Natural killer cell treated with Interleukin-12 subunit alpha and Interleukin-12 subunit beta and Interleukin-15 and Interleukin-18, amount 100 ng/mL, for 72 hours (primary cell): ENCODE measurements at places on chromosomes 12 and 14.

DNA sequence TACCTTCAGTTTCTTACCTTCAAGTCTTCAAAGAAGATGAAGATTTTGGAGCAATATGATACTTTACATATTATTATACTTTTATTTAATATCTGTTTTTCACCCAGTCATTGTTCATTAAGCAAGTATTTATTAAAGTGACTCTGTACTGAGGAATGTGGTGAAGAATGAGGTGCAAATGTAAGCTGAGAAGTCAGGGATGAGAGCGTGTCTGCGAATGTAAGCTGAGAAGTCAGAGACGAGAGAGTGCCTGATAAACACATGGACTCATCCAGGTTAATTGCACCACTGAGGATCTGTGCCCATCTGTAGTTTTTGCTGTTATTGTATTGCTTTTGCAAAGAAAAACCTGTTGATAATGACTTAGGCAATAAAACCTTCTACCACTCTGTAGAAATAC, 211.9 kb upstream of the FAR2 start:
- H3K4me3 ChIP-seq, result no peak overlapping the region
- no peak overlapping the region for H3K27ac ChIP-seq
- no peaks in the 10 kb centered on the region for H3K27me3 ChIP-seq
- DNase-seq, result no peak
- H3K36me3 ChIP-seq, result no peaks in the 10 kb centered on the region
- H3K4me1 ChIP-seq, result no peaks in the 10 kb centered on the region

DNA sequence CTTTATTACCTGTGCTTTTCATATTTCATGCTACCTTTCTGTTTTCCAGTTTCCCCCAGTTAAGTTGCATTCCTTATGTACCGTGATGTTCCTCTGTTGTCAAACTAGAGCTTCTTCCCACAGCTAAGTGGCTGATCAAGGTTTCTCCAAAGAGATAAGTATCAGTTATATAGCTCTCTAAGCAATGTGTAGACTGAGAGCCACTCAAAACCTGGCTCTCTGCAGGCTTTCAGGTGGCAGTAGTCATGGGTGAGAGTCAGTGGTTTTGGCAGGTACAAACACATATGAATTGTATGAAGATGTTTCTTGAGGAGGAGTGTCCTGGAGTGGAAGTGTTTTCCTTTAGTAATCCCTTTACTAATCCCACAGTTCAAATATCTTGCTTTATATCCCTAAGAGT, 28.4 kb downstream of the TXNRD1 start:
- no peaks in the 10 kb centered on the region for H3K36me3 ChIP-seq
- H3K4me3 ChIP-seq, result no peak overlapping the region
- H3K4me1 ChIP-seq, result no peaks in the 10 kb centered on the region
- DNase-seq, result no peak
- H3K27ac ChIP-seq, result no peak overlapping the region
- peaks cover 7% of the 10 kb centered on the region for H3K27me3 ChIP-seq

- no peak overlapping the region for H3K4me3 ChIP-seq
- no peaks in the 10 kb centered on the region for H3K36me3 ChIP-seq
- H3K27ac ChIP-seq, result no peak overlapping the region
- peaks cover 16% of the 10 kb centered on the region for H3K27me3 ChIP-seq
- DNase-seq, result no peak
- H3K4me1 ChIP-seq, result no peaks in the 10 kb centered on the region
Measured at GRCh38 chr12:103912069-103912468, 18.1 kb upstream of the HSP90B1 start.

- H3K27ac ChIP-seq, result peak overlapping the region; percentile 73
- no peak for DNase-seq
- peak overlapping the region; percentile 74 for H3K4me3 ChIP-seq
- peaks cover 68% of the 10 kb centered on the region for H3K4me1 ChIP-seq
Measured at GRCh38 chr14:38074754-38075153, 132.9 kb upstream of the SSTR1 start.

DNA sequence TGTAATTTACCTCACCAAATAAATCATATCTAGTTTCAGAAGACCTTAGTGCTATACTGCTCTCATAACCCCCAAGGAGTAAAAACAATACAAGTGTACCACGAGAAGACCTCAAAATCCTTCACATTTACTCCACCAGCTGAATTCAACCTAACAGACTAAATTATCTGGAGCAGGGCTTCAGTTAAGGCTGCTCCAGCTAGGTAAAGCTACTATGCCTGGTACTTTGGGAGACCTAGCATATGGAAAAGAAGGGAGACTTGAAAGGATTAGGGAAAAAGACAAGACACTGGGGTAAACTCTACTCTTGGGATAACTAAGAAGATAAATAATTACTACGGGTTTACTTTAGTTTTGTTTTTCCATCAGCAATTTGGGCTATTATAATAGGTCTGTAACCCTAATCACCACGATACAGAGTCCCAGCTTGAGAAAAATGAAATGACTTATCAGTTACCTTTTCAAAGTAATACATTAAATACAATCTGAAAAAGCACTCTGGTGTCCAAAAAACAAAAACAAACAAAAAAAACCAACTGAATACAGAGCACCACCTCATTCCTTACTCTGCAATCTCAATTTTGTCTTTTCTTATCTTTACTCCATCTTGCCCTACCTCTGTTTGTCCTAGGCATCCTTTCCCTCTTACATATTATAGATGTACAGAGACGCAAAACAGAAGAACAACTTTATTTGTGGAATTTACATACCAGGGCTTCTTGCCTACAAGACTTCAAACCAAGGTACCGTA, 2.1 kb downstream of the EML5 start:
- H3K27me3 ChIP-seq, result peaks cover 39% of the 10 kb centered on the region
- peaks cover 17% of the 10 kb centered on the region for H3K36me3 ChIP-seq
- H3K4me3 ChIP-seq, result peak overlapping the region; percentile 77

DNA sequence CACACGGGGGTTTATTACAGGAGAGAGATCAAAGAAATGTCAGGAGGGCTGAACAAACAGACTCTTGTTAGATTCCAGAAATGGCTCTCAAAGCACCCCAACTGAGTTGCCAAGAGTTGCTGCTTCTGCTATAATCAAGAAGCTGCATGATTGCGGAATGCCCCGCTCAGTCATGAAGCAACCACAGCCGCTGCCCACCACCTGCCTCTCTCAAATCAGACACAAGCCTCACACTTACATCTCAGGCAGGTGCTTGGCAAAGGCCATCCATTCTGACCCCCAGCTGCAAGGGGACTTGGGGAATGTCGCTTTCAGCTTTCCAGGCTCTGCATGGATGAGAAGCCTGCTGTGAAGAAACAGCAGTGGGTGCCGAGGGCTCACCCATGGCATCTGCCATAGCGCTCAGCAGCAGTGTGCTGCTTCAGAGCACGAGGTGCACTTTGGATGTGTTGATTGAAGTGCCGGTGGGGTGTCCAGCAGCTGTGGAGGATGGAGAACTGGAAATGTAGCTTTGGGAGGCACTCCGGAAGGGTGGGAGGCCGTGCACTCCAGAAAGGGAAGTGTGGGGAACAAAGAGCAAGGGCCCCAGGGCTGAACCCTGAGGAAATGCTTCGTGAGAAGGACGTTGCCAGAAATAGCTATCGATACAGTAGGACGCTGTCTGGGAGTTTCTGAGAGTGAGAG, 37.7 kb downstream of the LRRC74A start:
- H3K4me1 ChIP-seq, result peaks cover 8% of the 10 kb centered on the region
- no peak for DNase-seq
- H3K27ac ChIP-seq, result no peak overlapping the region
- no peak overlapping the region for H3K4me3 ChIP-seq
- peaks cover 19% of the 10 kb centered on the region for H3K27me3 ChIP-seq

DNA sequence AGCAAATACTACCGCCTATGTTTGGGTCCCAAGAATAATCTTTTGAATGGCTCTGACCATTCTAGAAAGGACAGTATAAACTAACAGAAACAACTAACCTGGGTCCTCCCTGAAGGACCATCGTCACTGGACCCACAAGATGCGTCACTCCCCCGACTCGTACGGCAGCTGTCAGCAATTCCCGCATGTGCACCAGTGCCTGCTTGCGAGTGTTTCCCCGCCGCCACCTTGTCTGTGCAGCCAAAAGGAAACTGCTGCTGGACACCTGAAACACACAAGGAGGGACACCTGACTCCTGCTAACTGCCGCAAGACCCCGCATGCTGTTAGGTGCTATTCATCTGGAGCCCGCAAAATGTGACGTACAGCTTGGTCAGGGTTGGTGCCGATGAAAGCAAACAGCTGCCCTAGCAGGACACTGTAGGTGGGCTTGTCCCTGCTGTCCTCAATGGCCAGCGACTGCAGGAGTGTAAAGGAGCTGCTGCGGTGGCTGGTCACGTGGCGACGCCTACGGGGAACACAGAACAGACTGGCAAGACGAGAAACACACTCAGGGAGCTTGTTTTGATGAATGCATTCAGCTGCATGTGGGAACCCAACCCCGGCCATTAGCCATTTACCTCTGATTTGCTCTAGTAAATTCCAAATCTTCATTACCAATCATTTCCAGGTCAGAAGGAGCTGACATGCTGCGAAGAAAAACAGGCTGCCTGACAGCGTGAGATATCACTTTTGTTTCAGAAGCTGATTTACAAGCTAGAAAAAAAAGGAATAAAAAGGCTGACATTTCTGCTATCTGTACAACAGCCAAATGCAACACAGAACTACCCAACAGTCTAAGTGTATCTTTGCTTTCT, 118.1 kb downstream of the TRAFD1 start:
- peaks cover 4% of the 10 kb centered on the region for H3K36me3 ChIP-seq
- DNase-seq, result no peak
- no peak overlapping the region for H3K27ac ChIP-seq
- H3K4me3 ChIP-seq, result no peak overlapping the region
- no peaks in the 10 kb centered on the region for H3K4me1 ChIP-seq
- H3K27me3 ChIP-seq, result no peaks in the 10 kb centered on the region

DNA sequence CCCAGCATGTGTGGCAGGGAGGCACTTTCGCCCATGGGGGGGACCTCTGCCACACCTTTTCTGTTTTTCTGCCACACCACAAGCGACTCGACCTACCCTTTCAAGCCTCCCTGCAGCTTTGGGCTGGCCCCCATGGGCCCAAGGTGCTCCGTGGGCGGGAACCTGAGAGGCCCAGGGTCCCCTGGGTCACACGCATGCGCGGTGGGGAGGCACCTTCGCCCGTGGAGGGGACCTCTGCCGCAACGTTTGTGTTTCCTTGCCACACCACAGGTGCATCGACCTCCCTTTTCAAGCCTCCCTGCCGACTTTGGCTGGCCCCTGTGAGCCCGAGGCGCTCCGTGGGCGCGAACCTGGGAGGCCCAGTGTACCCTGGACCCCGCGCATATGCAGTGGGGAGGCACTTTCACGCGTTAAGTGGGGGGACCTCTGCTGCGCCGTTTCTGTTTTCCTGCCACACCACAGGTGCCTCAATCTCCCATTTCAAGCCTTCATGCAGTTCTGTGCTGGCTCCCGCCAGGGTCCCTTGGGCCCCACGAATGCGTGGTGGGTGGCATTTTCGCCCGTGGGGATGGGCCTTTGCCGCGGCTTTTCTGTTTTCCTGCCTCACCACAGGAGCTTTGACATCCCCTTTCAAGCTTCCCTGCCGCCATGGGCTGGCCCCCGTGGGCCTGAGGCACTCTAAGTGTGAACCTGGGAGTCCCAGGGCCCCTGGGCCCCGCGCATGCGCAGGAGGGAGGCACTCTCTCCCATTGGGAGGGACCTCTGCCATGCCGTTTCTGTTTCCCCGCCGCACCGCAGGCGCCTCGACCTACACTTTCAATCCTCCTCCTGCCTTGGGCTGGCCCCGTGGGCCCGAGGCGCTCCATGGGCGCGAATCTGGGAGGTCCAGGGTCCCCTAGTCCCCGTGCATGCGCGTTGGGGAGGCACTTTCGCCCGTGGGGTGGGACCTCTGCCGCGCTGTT, 332.2 kb downstream of the ALG10 start:
- no peaks in the 10 kb centered on the region for H3K36me3 ChIP-seq
- H3K27me3 ChIP-seq, result no peaks in the 10 kb centered on the region
- no peak for DNase-seq
- no peak overlapping the region for H3K27ac ChIP-seq

DNA sequence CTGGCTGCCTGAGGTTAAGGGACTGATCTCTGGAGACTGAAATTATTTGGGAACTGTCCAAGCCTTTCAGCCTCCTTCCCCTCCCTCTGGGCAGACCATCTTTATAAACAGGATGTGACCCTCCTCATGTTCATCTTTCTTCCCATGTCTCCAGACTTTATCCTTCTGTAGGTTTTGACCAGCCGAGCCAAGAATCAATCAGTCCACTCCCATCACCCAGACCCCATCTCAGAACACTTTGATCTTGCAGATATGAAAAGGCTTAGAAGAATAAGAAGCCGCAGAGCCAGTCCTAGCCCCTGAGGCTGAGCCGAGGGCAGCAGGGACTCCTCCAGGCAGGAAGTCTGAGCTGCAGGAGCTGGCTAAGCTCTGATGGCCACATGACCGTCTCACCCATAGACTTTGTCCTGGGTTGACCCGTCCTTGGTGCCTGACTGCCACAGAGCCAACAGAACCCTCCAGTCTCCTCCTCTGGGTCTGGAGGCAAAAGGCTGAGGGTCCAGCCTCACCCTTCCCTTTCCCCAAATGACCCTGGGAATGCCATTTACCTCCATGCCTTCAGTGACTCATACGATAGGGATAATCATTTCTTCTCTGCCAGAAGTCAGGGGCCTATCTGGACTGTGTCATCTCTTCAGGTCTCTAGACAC, 1.6 kb downstream of the KRT71 start:
- no peak overlapping the region for H3K27ac ChIP-seq
- peaks cover 3% of the 10 kb centered on the region for H3K27me3 ChIP-seq
- peaks cover 30% of the 10 kb centered on the region for H3K4me1 ChIP-seq

- H3K27me3 ChIP-seq, result no peaks in the 10 kb centered on the region
- no peaks in the 10 kb centered on the region for H3K36me3 ChIP-seq
- no peak for DNase-seq
- H3K27ac ChIP-seq, result no peak overlapping the region
Measured at GRCh38 chr14:104774453-104775072, 21.0 kb downstream of the AKT1 start.

DNA sequence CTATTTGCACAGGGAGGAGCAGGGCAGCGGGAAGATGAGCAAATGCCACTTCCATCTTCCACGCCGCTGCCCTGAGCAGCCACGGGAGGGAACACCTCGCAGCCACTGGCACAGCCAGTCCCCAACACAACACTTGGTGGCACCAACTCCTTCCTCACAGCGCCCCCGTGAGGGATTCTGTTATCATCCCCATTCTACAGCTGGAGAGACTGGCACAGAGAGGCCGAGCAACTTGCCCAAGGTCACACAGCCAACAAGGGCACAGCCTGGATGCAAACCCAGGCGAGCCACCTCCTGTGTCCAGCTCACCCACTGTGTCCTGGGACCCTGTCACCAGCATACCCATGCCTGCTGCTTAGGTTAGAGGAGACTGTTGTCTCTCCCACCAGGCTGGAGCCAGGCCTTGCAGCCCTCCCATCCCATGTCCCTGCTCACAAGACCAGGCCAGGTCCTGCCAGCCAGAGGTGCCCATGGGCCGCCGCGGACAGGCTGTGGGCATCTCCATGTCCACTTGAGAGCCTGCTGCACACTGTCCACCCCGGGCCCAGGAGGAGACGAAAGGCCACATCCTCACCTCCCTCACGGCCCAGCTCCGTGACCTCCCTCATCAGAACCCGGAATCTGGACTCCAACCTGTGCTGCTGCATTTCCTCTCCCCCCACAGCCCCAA, 57.0 kb downstream of the NCOR2 start:
- H3K4me1 ChIP-seq, result peaks cover 20% of the 10 kb centered on the region
- H3K27ac ChIP-seq, result no peak overlapping the region
- no peaks in the 10 kb centered on the region for H3K27me3 ChIP-seq
- H3K4me3 ChIP-seq, result no peak overlapping the region
- H3K36me3 ChIP-seq, result no peaks in the 10 kb centered on the region
- no peak for DNase-seq

GRCh38 chr12:120257041-120257821, 8.3 kb downstream of the PXN start:
- H3K27me3 ChIP-seq, result no peaks in the 10 kb centered on the region
- peak overlapping the region; percentile 56 for H3K27ac ChIP-seq
- H3K4me3 ChIP-seq, result peak overlapping the region; percentile 4
